ENCODE measurements at places on chromosomes 13 and 19. TPM values are rescaled to one million over a fixed set of nuclear protein-coding genes. Genes with fewer than 3 reads are reported as not detected.

DNA sequence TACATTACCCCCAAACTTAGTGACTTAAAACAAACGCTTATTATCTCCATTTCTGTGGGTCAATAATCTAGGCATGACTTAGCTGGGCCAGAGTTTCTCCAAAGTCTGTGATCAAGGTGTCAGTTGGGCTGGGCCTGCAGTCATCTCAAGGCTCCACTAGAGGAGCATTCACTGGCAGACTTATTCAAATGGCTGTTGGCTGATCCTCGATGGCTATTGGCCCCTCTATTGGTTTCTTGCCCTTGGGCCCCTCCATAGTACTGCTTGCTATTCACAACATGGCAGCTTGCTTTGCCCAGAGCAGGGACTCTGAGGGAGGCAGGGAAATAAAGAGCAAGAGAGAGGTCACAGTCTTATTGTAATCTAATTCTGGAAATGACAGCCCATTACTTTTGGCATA, 57.6 kb downstream of the RCBTB2 start:
- no peak for DNase-seq

DNA sequence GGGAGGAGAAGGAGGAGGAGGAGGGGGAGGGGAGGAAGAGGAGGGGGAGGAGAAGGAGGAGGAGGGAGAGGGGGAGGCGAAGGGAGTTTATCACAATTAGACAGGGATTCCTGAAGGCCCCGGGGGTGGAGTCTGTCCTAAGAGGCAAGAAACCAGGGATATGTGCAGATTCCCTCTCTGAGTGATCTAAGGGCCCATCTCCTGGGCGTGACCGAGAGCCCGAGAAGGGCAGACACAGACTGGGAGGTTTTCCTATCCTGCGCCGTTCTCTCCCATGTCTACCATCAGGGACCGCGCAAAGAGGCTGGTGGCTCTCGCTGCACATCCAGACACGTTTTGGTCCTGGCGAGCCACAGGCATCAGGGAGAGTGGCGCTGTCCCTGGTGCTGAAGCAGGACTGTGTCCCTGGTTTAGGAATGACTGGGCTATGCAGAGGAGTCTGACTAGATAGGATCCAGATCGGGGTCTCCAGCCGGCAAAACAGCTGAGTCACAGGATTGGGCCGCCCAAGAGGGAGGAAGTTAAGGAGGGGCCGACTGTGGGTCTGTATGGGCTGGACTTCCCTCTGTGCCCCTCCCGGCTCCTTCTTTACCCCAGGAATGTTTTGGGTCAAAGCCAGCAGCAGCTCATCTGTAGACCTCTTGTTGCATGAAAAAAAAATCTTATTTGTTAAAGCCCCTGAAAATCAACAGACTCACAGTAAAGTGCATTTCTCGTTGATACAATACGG, 17.9 kb upstream of the ZNF175 start:
- DNase-seq = peak; percentile 67

DNA sequence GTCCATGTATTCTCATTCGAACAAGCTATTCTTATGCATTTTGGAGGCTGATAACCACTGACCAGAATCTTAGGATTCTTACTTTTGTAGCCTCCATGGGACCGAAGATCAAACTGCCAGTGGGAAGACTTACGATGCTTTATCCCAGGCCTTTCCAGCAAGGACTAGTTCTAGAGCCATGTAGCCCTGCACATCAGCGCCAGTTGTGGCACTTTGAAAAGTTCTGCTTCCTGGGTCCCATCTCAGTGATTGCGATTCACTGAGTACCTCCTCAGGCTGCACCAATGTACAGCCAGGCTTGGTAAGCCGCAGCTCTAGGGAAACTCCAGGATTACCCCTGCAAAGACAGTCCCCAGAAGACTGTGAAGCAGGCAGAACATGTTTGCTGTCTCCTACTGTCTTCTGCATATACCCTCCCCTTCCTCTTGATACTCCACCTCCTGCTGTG, 18.9 kb upstream of the ENOX1 start:
- no peak for DNase-seq

GRCh38 chr19:18696023-18696422, 12.5 kb downstream of the CRTC1 start:
- DNase-seq = no peak

- DNase-seq = no peak
Measured at GRCh38 chr13:38204556-38204955, 145.1 kb upstream of the UFM1 start.

GRCh38 chr19:41501854-41502253, 58.9 kb downstream of the ERICH4 start:
- DNase-seq = no peak

DNA sequence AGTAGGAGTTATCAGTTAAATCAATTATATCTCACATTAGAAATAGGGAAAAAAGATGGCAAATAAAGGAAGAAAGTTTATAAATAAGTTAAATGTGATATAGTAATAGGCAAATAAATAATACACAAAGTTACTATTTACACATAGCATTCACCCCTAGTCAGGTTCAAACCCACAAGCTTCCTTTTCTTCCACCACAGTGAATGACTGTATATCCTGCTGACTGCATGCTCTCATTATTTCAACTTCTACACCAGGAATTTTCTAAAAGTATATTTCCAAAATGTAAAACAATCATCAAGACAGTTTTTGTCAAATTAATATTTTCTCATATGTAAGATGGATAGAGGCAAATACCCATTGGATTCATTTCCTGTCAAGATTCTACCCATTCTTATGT, 548.6 kb upstream of the SLITRK5 start:
- no peak for DNase-seq

- DNase-seq = no peak
Measured at GRCh38 chr19:3370728-3371591, 4.6 kb downstream of the NFIC start.

- no peak for DNase-seq
Measured at GRCh38 chr13:24173795-24174194, 13.3 kb downstream of the SPATA13 start.

DNA sequence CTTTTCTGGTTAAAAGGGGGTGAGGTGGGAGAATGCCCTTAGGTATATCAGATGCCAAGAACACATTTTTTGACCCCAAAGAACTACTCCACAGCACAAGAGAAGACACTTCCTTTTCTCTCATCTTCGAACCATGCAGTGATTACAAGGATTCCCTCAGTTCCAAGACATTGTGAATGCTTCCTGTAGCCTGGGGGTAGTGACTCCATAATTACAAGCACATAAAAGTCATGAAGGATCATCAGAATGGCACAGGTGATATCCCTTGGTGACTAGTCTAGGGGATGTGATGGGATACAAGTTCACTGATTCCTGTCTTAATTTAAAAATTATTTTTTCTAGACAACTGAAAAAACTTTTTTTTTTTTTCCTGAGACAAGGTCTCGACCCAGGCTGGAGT, 78.0 kb downstream of the ZC3H13 start:
- DNase-seq = no peak

- DNase-seq = peak; percentile 65
Measured at GRCh38 chr19:36771261-36772231, 1.1 kb downstream of the ZNF850 start.

- no peak for DNase-seq
Measured at GRCh38 chr13:94056362-94056990, 423.0 kb downstream of the DCT start.

DNA sequence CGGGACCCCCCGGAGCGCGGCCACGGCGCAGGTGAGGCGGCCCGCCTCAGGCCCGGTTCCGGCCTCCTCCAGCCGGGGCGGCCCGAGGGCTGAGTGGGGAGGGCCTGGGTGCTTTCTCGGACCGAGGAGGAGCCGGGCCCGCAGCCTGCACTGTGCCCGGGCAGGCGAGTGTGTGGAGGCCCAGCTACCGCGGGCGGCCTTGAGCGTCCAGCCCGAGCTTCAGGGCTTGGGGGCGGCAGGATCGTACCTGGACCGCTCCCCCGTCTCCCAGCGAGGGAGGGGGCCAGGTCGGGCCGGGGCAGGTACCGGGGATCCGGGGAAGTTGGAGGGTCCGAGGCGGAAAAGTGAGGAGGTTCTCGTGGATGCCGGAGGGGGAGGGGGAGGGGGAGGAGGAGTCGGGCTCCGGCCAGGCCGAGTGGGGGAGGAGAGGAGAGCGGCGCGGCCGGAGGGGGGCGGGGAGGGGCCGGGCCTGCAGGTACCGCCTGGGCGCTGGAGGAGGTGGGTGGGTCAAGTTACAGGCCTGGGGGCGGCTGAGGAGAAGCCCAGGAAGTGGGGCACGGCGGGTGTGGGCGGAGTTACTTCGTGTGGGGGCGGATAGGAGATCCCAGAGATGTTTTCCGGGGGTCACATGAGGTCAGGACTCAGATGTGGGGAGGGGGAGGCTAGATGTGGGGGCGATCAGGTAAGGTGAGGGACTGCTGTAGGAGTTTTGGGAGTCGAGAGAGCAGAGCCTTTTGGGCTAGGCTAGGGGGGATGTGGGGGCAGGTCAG, 545 bp downstream of the NACC1 start:
- DNase-seq = no peak

DNA sequence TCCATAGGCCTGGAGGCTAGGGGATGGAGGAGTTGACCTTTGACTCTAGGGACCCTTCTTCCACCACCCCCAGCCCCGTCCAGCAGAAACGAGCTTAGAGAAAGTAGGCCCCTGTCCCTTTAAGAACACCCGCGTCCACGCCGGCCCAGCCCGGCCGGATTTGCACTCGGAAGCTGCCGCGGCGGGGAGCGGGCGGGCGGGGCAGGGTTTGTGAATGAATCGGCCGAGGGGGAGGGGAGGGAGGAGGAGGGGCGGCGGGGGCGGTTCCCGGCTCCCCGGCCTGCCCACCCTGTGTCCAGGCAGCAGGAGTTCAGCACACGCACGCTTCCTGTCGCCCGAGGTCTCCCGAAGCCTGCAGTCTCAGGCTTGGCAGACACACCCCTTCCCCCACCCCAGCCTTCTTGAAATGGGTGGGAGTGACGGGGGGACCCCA, 1.5 kb downstream of the UNC13A start:
- no peak for DNase-seq

DNA sequence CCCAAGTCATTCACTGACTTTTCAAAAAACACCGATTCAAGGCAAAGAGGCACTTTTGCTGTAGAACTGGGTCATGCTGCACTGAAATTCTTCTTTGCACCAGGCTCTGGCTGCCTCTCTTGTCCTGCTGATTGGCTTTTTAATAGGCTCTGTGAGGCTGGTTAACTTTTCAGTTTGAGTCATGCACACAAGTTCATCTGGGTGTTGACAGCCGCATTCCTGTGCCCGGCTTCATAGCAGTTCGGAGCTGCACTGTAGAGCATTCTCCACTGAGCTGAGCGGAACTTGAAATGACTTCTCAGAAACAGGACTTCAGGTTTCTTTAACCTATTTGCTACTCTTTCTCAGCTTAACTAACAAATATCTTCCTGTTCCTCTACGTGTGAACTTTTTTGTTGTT, 978.3 kb downstream of the UQCRFS1 start:
- DNase-seq = no peak

- DNase-seq = no peak
Measured at GRCh38 chr13:111211789-111212516, 96.8 kb downstream of the ARHGEF7 start.

DNA sequence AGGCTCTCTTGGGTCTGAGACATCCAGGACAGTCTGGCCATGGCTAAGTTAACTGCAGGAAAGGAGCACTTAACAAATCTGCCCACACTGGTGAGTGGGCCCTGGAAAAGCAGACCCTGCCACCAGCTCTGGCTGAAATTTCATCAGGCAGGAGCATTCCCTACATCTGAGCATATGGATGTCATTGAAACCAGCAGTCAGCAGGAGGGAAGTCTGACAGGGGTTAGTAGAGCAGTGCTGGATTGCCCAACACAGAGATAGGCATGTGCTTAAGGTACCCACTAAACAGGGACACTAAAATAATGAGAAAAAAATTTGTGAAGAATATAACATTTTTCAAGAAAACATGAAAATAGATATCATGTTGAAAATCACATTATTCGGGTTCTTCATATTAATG, 13.6 kb upstream of the ACOD1 start:
- no peak for DNase-seq

- DNase-seq = no peak
Measured at GRCh38 chr19:53596056-53596455, 35.7 kb upstream of the DPRX start.

DNA sequence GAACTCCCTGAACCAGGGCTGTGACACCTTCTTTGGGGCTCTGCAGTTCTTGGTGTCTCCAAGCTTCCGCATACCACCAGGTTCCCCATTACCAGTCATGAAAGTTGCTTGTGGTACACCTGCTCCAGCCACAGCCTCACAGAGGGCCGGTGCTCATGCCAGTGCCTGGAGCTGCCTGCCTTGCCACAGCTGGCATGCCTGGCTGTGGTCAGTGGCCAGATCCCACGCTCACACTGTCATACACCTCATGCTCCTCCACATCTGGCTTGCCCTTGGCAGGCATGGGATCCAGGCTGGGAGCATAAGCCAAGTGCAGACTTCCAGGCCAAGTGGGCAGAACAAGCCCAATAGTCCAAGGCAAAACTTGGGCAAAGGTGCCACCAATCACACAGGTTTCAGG, 1054.9 kb downstream of the SLITRK5 start:
- no peak for DNase-seq

GRCh38 chr13:43036351-43037250, 13.2 kb downstream of the DNAJC15 start:
- DNase-seq = no peak

- DNase-seq = no peak
Measured at GRCh38 chr13:19632915-19633478, 462 bp upstream of the MPHOSPH8 start.

GRCh38 chr13:52933547-52934210, 85.2 kb upstream of the PCDH8 start:
- no peak for DNase-seq

DNA sequence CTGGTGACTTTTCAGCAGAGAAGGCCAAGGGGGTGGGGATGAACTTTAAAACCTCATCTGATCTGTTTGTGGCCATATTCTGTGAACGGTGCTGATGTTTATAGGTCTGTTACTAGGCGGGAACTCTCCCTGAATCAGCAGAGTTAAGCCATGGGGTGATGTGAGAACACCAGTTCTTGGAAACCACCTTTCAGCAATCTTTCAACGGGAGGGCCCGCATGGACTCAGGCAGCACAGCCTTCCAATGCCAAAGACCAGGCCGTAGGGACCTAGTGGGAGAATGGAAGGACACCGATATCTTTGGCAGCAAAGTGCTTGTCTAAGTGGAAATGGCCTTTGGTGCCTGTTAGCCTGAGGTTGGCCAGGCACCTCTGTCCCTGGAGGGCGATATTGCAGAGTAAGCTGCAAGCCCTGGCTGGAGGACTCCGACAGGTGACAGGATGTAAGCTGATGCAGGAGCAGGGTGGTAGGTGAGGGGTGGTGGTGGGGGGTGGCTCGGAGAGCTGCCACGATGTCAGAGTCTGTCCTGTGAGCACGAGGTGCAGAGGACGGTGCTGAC, 57.0 kb downstream of the ERCC5 start:
- DNase-seq = no peak

- no peak for DNase-seq
Measured at GRCh38 chr19:14544047-14544446, 14.7 kb downstream of the TECR start.

GRCh38 chr19:18286973-18287635, 5.7 kb upstream of the JUND start:
- DNase-seq = no peak

- no peak for DNase-seq
Measured at GRCh38 chr13:81563091-81563490, 1222.2 kb upstream of the SPRY2 start.

The ZNF574 gene
- 12.1 TPM for polyA plus RNA-seq

The C3 gene
- 23.4 TPM for polyA plus RNA-seq

The ERFL gene
- polyA plus RNA-seq = 0.07 TPM

The PALM3 gene
- polyA plus RNA-seq = 22.4 TPM

The RFX1 gene
- 9.3 TPM for polyA plus RNA-seq

The ACER1 gene
- polyA plus RNA-seq = 0.11 TPM
